Mesothelial cell of epicardium (in vitro differentiated cells): ENCODE measurements at places on chromosomes 13 and 19. TPM values are rescaled to one million over a fixed set of nuclear protein-coding genes. Genes with fewer than 3 reads are reported as not detected.

Gene ZBTB32
- not detected in 3 replicates for total RNA-seq

Gene DLL3
- total RNA-seq = 0.40 to 0.53 TPM (median 0.50 TPM) in 3 replicates

GRCh38 chr13:40762849-40763248, 8.1 kb downstream of the MRPS31 start:
- no peak overlapping the region for H3K27ac ChIP-seq
- no peak for DNase-seq
- H3K4me1 ChIP-seq = no peaks in the 10 kb centered on the region
- no peak overlapping the region for H3K4me3 ChIP-seq

DNA sequence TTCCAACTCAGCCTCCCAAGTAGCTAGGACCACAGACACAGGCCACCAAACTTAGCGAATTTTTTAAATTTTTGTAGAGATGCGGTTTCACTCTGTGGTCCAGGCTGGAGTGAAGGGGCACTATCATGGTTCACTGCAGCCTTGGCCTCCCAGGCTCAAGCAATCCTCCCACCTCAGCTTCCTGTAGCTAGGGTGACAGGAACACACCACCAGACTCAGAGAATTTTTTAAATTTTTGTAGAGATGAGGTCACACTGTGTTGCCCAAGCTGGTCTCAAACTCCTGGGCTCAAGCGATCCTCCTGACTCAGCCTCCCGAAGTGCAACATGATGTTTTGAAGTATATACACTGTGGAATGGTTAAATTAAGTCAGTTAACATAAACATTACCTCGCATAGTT, 263.6 kb downstream of the OXGR1 start:
- no peak for DNase-seq
- H3K4me1 ChIP-seq = no peaks in the 10 kb centered on the region
- peaks cover 8% of the 10 kb centered on the region for H3K27me3 ChIP-seq

DNA sequence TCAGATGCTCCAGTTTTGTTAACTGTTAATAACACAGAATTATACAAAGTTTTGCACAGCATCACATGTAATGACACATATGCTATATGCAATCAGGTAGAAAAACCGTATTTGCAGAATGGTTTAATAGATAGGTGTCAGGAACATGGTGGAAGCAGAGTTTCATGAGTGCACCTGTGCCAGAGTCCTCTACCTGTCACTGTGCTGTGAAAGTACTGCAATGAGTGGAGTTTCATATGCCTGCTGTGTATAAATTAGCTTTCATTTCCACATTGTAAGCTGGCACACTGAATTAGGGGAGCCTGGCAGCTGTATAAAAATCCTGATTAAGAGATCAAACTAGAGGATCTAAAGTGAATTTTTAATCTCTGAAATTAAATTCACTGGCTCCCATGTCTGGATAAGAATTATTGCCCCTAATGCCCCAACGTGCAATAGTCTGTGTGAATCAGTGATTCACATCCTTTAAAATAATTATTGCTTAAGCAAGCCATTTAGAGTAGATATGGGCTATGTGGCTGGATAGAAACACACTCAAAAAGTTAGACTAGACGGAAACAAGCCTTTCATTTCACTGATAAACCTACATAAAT, 8.5 kb upstream of the EEF1AKMT1 start:
- peaks cover 14% of the 10 kb centered on the region for H3K36me3 ChIP-seq
- H3K4me1 ChIP-seq = no peaks in the 10 kb centered on the region
- H3K27me3 ChIP-seq = no peaks in the 10 kb centered on the region
- H3K27ac ChIP-seq = no peak overlapping the region

- peak overlapping the region; percentile 88 for H3K27ac ChIP-seq
- peak overlapping the region; percentile 94 for H3K4me3 ChIP-seq
- peaks cover 14% of the 10 kb centered on the region for H3K4me1 ChIP-seq
- no peak for DNase-seq
- no peaks in the 10 kb centered on the region for H3K27me3 ChIP-seq
- peaks cover 24% of the 10 kb centered on the region for H3K36me3 ChIP-seq
Observed at GRCh38 chr19:44212866-44213346, 574 bp downstream of the ZNF227 start.

GRCh38 chr19:49069026-49069425, 3.5 kb downstream of the KCNA7 start:
- H3K4me1 ChIP-seq = peaks cover 47% of the 10 kb centered on the region
- H3K4me3 ChIP-seq = no peak overlapping the region
- no peak for DNase-seq
- no peak overlapping the region for H3K27ac ChIP-seq
- H3K27me3 ChIP-seq = peaks cover 43% of the 10 kb centered on the region
- H3K36me3 ChIP-seq = peaks cover 11% of the 10 kb centered on the region

DNA sequence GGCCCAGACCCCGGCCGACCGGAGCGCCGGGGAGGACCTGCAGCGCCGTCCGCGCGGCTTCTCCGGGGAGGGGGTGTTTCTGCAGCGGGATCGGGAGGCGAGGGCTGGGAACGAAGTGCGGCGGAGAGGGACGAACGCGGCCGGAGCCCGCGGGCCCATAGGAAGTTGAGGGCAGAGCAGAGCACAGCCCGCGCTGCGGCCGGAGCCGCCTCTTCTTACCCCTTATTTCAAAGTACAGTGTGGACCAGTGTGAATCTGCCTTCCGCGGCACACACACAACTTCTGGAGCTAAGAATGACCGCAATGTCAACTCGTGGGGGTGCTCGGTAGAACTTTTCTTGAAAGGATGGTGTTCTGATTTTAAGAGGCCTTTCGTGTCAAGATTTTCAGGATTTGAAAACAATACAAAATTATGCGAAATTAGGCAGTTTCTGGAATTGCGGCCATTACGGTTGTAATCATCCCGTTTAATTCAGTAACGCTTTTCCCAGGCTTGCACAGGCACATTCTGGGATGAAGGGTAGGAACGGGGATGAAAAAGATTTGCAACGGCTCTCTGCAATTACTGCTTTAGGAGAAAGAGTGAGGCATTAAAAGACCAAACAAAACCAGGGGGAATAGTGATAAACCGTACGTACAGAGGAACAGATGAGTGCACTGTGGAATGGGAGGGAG, 821 bp downstream of the TDRD3 start:
- no peaks in the 10 kb centered on the region for H3K27me3 ChIP-seq
- peak overlapping the region; percentile 89 for H3K4me3 ChIP-seq
- no peaks in the 10 kb centered on the region for H3K36me3 ChIP-seq
- peaks cover 36% of the 10 kb centered on the region for H3K4me1 ChIP-seq
- no peak for DNase-seq
- peak overlapping the region; percentile 90 for H3K27ac ChIP-seq

DNA sequence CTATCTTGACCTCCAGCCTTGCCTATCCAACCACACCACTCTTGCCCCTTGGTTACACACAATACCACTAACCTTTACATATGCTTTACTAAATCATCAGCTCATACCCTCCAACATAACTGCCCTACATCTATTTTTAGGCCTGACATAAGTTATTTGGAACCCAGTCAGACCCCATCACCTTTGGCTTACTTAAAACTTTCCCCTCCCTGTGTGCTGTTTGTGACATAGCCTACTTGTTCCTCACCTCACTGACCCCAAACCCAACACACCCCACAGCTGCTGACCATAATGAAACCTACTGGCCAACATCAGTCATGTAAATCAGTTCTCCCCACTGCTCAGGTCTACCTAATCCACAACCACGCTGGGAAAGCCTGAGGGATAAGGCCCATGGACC, 4.9 kb downstream of the ZNF266 start:
- no peaks in the 10 kb centered on the region for H3K27me3 ChIP-seq
- DNase-seq = no peak
- H3K4me1 ChIP-seq = peaks cover 10% of the 10 kb centered on the region
- H3K27ac ChIP-seq = no peak overlapping the region

GRCh38 chr13:68176475-68176874, 946.3 kb upstream of the PCDH9 start:
- H3K27me3 ChIP-seq = no peaks in the 10 kb centered on the region
- H3K4me1 ChIP-seq = peaks cover 18% of the 10 kb centered on the region
- H3K36me3 ChIP-seq = peaks cover 15% of the 10 kb centered on the region
- peak overlapping the region; percentile 44 for H3K27ac ChIP-seq
- DNase-seq = no peak
- no peak overlapping the region for H3K4me3 ChIP-seq
